Subcutaneous preadipocyte (primary cell): ENCODE measurements at places on chromosomes 1 and 21. TPM values are rescaled to one million over a fixed set of nuclear protein-coding genes. Genes with fewer than 3 reads are reported as not detected.

The CPTP gene
- 12.5 and 12.9 TPM in 2 replicates for total RNA-seq

The PRAMEF13 gene
- not detected in 2 replicates for total RNA-seq

The INKA2 gene
- total RNA-seq, result 2.9 and 8.0 TPM in 2 replicates

The TBCE gene
- 21.7 and 29.3 TPM in 2 replicates for total RNA-seq

The RPS27 gene
- total RNA-seq, result 1,352 and 2,599 TPM in 2 replicates

The TSPEAR gene
- total RNA-seq, result not detected in 2 replicates

The ADAMTS1 gene
- 96.3 and 97.4 TPM in 2 replicates for total RNA-seq

The MIB2 gene
- 36.0 and 38.2 TPM in 2 replicates for total RNA-seq

The GJA9 gene
- total RNA-seq, result under 0.01 TPM in 1 of 2 replicates, not detected in the other

The ARHGEF11 gene
- total RNA-seq, result 24.6 and 34.8 TPM in 2 replicates

The GPN2 gene
- total RNA-seq, result 9.6 and 12.9 TPM in 2 replicates

The SLFNL1 gene
- total RNA-seq, result under 0.01 and 0.20 TPM in 2 replicates

The TMCO2 gene
- not detected in 2 replicates for total RNA-seq

The AMPD1 gene
- not detected in 2 replicates for total RNA-seq

The IL19 gene
- not detected in 2 replicates for total RNA-seq

The DNAI4 gene
- 3.5 and 5.1 TPM in 2 replicates for total RNA-seq

The TENT5C gene
- not detected in 2 replicates for total RNA-seq

The LIN9 gene
- total RNA-seq, result 5.1 and 7.8 TPM in 2 replicates

The FCRL1 gene
- total RNA-seq, result not detected in 2 replicates
